Stimulated activated CD4-positive, alpha-beta T cell treated with anti-CD3 and anti-CD28 coated beads, Interleukin-1b, Interleukin-23, amount 100 ng/mL, for 24 hours (primary cell): ENCODE measurements at places on chromosomes 12 and 14.

GRCh38 chr12:91937706-91938105 is 207.9 kb downstream of the BTG1 start:
- DNase-seq, result no peak

- no peak for DNase-seq
Measured at GRCh38 chr14:53619691-53620231, 336.9 kb downstream of the BMP4 start.

- DNase-seq, result no peak
Measured at GRCh38 chr14:35285168-35286002, 6.8 kb upstream of the PSMA6 start.

GRCh38 chr12:64193931-64194330 is 28.2 kb downstream of the KICS2 start:
- DNase-seq, result no peak

GRCh38 chr12:561908-562593 is 101.2 kb downstream of the NINJ2 start:
- no peak for DNase-seq

DNA sequence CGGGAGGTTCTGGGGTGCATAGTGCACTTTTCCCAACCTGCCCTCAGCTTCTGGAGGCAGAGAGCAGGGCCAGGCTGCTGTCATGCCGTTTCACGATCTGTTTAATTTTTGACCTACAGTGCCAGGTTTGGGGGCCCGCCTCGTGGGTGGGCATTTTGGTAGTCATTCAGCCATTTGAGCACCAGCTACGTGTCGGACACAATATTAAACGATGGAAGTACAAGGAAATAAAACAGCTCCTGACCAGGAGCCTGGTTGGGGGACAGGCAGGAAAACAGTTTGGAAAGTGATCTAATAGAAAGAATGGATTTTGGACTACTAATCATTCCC is 708 bp downstream of the FNTB start:
- DNase-seq, result no peak

DNA sequence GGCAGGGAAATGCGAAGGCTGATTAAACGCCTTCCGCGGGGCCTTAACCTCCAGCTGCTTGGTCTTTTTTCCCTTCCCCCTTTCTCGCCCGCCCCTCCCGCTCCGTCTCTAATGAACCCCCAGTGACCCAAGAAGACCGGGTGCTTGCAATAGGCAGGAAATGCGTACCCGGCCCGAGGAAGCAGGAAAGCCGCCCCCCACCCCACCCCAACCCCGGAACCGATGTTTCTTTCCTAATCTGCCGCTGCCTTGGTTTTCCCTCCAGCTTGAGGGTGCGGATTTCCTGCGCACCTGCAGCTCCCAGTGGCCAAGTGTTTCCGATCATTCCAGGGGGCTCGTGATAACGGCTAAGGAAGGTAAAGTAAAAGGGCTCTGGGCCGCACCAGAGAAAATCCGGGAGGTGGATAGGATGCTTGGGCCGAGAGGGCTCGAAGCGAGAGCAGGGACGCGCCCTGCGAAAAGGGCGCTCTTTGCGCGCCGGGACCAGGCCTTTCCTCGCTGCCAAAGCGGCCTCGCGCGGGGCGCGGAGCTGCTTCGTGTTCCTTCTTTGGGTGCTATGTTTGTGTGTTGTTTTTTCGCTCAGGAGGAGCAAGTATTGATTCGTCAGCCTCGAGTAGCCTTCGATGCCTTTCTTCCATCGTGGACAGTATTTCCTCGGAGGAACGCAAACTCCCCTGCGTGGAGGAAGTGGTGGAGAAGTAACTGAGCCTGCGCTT is 983 bp downstream of the MYF6 start:
- DNase-seq, result no peak

- no peak for DNase-seq
Measured at GRCh38 chr14:28765831-28766468, 637 bp upstream of the FOXG1 start.

DNA sequence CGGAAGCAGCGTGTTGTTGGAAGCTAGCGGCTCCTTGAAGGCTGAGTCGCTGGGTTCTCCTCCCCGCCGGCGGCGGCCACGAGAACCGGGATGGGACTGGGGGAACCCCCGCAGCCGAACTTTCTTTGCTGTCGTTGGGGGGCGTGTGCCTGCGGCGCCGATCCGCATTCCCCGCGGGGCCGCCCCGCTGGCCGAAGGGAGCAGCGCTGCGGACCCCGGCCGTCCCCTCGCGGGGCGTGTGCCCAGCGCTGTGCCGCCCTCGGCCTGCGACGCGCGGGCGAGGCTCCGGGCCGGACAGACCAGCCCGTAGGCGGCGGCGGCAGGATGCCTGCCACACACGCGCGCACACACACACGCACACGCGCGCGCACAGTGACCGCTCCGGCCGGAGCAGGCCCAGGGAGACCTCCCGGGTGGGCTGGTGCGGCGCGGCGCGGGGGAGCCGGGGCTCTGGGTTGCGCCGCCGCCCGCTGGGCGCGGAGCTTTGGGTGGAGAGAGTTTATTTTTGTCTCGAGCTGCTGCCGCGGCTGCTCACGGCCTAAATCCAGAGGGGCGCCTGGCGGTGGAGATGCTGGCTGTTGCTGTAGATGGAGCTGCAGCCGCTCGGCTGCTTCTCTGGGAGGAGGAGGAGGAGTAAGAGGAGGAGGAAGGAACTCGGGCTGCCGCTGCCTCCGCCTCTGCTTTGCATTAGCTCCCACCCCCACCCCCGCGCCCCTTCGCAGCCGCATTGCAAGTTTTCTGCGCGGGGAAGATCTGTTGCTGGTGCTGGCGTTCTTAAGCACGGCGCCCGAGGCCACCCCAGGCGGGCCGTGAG is at the start of gene SAMD4A:
Gene SAMD4A (plus strand): TSS at position 719 of the 814 bp plus-strand sequence. CDS start 789 bp downstream, outside the sequence.
- no peak for DNase-seq

DNA sequence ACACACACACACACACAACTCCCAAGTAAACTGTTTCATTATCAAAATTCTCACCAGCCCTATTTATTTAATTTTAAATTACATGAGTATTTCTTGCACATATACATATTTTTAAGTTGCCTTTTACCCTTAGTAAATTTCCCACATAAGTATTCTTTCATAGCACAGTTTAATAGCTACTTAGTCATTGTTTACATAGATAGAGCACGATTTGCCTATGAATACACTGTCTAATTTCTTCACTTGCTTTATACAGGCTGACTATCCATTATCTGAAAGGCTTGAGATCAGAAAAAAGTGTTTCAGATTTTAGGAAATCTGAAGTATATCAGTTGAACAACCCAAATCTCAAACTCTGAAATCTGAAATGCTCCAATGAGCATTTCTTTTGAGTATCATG is 30.9 kb downstream of the NIN start:
- DNase-seq, result no peak

DNA sequence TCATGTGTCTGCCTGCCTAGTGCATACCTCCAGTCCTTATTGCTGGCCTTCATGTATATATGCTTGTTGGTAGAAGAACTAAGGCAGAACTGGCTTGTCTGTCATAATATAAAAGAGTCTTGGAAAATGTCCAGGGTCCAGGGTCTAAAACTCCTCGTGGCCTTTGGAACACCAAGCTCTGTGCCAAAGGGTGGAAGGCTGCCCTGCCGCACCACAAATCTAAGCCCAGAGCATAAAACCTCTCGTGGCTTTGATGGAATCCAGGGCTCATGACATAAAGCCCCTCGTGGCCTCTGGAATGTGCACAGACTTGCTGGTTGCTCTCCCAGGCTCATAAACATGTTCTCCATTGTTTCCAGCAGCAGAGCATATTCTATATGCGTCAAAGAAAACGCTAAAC is 107.9 kb downstream of the BBS10 start:
- no peak for DNase-seq

- DNase-seq, result no peak
Measured at GRCh38 chr12:50203691-50204090, 36.5 kb upstream of the CERS5 start.

GRCh38 chr12:31234053-31234840 is 91.7 kb downstream of the SINHCAF start:
- DNase-seq, result no peak

DNA sequence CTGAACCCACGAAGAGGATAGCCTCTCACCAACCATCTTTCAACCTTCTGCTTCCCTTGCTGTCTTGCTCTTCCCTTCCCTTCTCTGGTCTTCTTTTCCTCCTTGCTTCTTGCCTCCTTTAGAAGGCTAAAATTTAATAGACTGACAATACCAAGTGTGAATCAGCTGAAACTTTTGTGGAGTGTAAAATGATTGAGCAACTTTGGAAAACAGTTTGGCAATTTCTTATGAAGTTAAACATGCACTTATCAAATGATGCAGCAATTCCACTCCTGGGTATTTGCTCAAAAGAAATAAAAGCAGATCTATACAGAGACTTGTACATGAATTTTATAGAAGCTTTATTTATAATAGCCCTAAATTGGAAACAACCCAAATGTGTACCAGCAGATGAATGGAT is 3.3 kb upstream of the KRT86 start:
- no peak for DNase-seq

GRCh38 chr12:132904718-132905328 is 17.4 kb upstream of the CHFR start:
- peak; percentile 83 for DNase-seq

DNA sequence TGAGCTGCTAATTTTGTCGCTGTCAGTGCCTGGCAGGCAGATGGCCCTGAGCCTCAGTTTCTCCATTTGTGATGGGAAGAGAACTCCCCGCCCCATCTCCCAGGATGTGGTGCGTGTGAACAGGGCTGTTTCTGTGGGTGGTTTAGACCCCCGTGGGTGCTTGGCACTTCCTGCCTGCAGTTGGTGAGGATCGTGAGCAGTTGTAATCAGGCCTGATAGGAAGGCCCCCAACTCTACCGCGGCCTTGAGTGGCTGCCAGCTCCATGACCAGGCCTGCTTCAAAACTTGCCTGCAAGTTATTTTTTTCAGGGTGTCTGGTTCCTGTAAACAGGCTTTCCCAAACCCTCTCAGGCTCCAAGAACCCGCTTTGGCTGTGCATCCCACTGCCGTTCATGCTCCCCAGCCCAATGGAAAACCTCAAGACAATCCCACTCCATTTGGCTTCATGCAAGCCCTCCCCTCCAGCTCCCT is 138.4 kb downstream of the ZFP36L1 start:
- no peak for DNase-seq

- DNase-seq, result no peak
Measured at GRCh38 chr14:77570706-77571268, 45.6 kb downstream of the SPTLC2 start.

- DNase-seq, result peak; percentile 2
Measured at GRCh38 chr12:27332714-27333402, at the start of gene BMAL2. BMAL2 (plus strand) TSS chr12:27332836; CDS start chr12:27333073, 237 bp downstream.

DNA sequence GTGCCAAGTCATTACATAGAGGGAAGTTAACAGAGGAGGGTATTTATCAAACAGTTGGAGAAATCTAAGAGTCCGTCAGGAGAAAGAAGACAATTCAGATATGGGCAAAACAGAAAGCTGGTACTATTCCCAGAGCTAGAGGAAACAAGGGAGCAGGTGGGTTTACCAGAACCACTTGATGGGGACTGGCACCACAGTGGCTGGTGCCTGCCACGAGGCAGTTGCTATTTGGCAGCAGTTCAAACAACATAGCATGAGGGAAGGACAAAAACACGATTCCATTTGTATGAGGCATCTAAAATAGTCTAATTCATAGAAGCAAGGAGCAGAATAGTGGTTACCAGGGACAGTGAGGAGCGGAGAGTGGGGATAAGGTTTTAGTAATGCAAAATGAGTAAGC is 24.6 kb upstream of the KLRD1 start:
- no peak for DNase-seq

DNA sequence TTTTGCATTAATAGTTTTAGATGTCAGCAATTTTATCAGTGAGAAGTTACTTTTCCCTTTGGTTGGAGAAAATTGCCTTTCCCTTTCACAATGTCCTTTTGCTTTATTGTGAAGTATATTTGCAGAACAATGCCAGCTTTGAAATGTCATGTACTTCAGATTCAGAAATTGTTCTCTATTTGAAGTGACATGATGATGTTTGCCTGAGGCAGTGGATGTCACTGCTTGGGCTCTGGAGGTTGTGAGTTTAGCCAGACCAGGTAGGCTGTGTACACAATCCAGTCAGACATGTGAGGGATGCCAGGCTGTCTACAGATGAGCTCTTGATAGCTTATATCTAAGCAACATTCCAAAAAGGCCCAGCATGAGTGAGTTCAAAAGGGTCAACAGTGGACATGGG is 451.9 kb upstream of the FBXO33 start:
- DNase-seq, result no peak

DNA sequence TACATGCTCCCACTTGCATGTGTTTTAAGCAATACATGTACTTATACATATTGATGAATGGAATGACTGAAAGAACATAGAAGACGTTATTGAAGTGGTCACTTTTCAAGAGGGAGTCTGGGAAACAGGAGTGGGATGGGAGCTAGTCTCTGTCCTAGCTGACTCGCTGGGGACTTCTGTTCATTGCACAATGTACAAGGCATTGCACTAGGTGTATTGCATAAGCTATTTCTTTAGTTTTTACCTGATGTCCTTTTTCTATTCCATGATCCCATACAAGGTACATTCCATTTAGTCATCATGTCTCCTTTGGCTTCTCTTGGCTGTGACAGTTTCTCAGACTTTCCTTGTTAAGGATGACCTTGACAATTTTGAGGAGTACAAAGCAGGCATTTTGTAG is 4.0 kb upstream of the MYO1H start:
- no peak for DNase-seq

DNA sequence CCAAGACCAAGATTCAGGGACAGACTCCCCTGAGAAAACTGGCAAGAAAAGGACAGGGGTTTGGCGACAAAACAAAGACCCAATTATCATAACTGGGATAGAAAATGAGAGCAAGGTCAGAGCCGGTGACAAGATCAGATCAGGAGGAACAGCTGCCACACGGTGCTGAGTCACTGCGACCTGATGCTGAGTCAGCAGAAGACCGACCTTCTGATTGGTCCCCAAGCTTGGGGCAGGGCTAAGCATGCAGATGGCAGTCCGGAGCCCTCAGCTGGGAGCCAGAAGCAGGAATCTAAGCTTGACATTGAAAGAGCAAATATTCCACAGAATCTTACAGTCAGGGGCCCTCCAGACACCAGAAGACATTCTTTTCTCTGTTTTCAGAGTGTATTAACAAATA is 19.1 kb upstream of the ARMH4 start:
- DNase-seq, result peak; percentile 43

DNA sequence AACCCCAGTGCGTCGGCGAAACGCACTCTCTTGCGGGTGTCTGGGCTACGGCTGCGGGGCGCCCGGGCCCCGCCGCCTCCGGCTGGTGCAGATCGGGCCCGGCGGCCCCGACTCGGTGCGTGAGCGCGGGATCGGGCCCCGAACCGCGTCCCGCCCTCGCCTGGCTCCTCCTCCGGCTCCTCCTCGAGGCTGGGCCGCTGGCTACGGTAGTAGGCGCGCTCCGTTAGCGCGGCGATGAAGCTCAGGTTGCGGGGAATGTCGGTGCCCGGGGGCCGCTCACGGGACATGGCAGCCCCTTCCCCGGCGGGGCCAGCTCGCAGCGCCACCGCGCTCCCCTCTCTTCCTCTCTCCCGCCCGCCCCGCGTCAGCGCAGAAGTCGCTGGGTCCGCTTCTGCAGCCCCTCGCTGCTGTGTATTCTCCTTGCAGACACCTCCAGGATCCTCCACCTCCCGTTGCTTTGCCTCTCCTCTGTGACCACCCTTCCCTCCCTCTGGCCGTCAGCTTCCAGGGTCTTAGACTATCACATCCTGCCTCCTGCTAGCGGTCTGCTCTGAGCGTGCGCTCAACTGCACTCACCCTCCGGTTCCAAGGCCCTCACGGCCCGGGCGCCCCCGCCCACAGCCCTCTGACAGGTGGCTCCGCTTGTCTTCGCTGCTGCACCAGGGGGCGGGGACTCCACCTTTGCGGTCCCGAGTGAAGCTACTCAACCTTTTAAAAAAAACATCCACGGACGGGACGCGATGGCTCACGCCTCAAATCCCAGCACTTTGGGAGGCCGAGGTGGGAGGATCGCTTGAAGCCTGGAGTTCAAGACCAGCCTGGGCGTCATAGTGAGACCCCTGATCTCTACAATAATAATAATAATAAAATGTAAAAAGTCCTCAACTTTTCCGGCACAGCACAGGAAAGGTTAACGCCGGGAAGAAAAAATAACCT is at the start of gene PPP1R3E:
Gene PPP1R3E (minus strand): TSS at position 570 of the 936 bp plus-strand sequence. CDS start 283 bp downstream, at position 287.
- peak; percentile 59 for DNase-seq
